Brain pericyte (primary cell): ENCODE measurements at places on chromosomes 16 and 17.

DNA sequence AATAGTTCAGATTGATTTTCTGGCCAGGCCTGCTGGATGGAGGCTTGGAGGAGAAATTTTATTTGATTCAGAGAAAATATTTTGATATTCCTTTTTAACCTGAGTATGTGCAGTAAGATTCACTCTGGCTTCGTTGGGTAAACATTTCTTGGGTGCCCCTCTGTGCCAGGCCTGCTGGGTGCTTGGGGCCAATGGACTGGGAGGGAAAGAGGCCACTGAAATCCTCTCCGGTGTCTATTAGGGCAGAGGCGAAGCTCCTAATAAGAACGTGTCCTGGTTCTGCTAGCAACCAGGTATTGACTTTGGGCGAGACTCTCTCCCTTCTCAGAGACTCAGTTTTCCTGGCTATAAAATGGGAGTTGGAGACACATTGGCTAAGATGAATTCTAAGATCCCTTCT is 122.5 kb downstream of the CYLD start:
- no peak for DNase-seq

DNA sequence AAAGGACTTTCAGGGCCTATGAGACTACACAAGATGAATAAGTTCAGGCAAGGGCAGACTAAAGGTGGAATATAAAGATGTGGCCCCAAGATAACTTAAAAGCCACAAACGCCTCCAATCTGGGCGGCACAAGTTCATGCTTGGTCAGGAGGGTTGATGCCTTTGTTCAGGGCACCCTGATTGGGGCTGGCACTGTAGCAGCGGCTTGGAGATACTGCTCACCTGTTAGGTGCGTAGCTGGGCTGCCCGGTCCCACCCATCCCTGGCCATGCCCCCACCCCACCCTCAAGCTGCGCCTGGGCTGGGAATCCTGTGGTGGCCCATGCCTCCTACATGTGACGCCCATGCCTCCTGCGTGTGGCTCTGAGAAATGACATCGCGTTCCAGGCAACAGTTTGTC is 12.5 kb upstream of the SLC13A2 start:
- DNase-seq = no peak

DNA sequence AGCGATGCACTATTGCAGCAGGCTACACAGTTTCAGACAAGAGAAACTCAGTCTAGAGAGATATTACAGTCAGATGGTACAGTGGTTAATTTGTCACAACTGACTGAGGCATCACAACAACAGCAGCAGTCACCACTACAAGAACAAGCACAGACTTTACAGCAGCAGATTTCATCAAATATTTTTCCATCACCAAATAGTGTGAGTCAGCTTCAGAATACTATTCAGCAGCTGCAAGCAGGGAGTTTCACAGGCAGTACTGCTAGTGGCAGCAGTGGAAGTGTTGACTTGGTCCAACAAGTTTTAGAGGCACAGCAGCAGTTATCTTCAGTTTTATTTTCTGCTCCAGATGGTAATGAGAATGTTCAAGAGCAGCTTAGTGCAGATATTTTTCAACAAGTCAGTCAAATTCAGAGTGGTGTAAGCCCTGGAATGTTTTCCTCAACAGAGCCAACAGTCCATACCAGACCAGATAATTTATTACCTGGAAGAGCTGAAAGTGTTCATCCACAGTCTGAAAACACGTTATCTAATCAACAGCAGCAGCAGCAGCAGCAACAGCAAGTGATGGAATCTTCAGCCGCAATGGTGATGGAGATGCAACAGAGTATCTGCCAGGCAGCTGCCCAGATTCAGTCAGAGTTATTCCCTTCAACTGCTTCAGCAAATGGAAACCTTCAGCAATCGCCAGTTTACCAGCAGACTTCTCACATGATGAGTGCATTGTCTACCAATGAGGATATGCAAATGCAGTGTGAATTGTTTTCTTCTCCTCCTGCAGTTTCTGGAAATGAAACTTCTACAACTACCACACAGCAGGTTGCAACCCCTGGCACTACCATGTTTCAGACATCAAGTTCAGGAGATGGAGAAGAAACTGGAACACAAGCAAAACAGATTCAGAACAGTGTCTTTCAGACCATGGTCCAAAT is 34.1 kb downstream of the NQO1 start:
- no peak for DNase-seq

DNA sequence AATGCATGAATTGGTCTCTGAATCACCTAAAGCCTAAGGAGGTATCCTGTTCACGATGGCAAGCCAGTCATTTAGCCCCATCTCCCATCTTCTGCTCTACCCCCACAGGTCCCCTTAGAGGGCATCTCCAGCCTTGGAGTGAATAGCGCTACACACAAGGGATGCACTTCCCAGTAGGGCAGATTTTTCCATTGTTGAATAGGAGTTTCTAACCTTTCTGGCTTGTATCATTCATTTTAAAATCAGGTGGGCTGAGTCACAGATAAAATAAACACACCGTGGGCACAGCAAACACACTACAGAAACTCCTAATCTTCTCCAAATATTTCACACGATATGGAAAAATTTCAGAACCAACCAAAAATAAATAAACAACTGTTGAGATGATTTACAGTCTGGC is 201.2 kb upstream of the NOG start:
- no peak for DNase-seq

GRCh38 chr16:79528338-79528737 is 72.2 kb downstream of the MAF start:
- no peak for DNase-seq

DNA sequence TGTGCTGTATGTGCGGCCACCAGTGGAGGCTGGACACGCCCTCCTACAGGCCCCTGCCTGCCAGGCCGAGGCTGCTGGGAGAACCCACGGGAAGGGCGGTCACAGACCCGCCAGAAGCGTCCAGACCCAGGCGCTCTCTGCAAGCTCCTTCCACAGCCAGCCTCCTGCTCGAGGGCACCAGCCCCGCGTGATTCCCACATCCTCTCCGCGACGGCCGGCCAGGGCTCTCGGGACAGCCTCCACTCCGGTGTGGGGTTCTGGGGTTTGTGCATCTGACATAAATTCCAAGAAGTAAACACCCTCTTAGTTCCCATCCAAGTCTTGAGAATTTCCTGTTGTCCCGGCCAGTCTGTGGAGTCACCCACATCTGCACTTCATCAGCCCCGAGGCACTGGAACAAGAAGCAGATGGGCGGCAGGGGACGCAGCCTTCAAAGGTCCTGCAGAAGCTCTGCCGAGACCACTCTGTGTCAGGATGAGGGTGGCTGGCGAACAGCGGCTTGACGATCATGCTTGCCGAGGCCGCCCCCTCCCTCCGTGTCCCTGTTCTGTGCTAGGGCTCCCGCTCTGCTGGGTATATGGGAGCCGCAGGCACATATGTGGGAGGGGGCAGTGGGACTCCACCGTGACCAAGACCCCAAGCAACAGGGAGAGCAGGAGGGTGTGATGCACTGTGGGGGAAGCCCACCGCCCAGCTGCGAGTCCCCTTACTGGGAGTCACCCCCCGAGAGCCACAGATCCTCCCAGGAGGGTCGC is 2.4 kb upstream of the TMEM204 start:
- no peak for DNase-seq

GRCh38 chr17:38511150-38512108 is 83.2 kb downstream of the ARHGAP23 start:
- no peak for DNase-seq

GRCh38 chr16:4142268-4142667 is 26.0 kb upstream of the ADCY9 start:
- DNase-seq = no peak
